GM13976 (cell line): ENCODE measurements at places on chromosomes 1 and 21.

DNA sequence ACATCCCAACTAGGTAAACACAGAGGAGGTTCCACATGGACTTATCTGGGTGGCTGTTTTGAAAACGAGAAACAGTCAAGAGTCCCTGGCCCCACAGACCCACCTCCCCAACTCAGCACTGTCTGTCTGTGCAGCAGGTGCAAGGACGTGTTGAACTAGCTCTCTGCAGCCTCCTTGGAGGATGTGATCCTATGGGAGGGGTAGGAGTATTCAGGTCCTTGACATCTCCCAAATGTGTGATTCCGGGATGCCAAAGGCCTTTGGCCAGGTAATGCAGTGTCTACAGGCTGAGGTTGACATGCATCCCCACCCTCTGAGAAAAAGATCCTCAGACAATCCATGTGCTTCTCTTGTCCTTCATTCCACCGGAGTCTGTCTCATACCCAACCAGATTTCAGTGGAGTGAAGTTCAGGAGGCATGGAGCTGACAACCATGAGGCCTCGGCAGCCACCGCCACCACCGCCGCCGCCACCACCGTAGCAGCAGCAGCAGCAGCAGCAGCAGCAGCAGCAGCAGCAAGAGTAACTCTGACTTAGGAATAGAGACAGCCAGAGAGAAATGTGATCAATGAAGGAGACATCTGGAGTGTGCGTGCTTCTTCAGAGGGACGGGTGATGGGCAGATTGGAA is 151.6 kb upstream of the CAMK1G start:
- no peak for DNase-seq

- DNase-seq = no peak
Observed at GRCh38 chr1:220307607-220308006, 35.4 kb upstream of the RAB3GAP2 start.

GRCh38 chr1:90711696-90712095 is 5.4 kb downstream of the BARHL2 start:
- peak; percentile 21 for DNase-seq

DNA sequence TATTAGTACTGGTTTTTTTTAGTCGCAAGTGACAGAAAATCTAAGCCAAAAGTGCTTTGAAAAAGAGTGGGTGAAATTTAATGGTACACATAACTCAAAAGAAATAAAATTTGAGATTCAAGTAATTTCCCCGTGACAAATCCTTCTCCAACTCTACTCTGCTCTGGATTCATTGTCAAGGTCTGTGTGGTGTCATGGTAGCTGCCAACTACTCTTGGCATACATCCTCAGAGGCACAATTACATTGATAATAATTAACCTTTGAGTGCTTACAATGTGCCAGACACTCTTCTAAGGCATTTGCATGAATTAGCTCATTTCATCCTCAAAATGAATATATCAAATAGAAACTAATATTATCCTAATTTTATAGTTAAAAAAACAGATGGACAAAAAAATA is 1153.9 kb upstream of the NCAM2 start:
- no peak for DNase-seq

GRCh38 chr1:65105596-65105995 is 42.4 kb upstream of the AK4 start:
- DNase-seq = no peak

DNA sequence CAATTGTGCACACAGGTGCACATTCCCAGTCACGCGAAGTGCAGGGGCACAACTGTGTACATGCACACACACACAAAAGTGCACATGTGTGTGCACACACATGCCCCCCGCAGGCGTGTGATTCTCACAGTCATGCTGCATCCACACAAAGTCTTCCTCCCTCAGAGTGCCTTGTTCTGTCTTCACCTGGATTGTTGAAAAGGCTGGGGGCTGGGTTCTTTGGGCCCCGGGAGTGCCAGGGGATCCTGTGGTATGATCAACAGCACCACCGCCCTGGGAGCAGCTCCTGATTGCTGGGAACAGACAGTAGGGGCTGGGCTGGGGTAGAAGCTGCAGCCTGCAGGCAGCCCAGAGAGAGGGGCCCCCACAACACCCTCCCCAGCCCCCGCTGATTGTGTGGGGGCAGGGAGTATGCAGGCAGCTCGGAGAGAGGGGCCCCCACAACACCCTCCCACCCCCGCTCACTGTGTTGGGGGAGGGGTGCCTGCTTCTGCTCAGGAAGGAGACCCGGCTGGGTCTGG is 3.4 kb downstream of the COL18A1 start:
- no peak for DNase-seq

- DNase-seq = no peak
Observed at GRCh38 chr1:218537122-218537913, 192.2 kb downstream of the TGFB2 start.
